D341Med (cell line): ENCODE measurements at places on chromosomes 2 and 18.

GRCh38 chr2:197261808-197262226 lies 48.8 kb downstream of the ANKRD44 start:
- no peak for DNase-seq

- no peak for DNase-seq
Observed at GRCh38 chr2:23713351-23713750, 213.6 kb downstream of the ATAD2B start.

GRCh38 chr2:226426292-226426736 lies 373.3 kb downstream of the IRS1 start:
- no peak for DNase-seq

GRCh38 chr2:163698857-163699256 lies 37.0 kb downstream of the FIGN start:
- DNase-seq, result no peak

DNA sequence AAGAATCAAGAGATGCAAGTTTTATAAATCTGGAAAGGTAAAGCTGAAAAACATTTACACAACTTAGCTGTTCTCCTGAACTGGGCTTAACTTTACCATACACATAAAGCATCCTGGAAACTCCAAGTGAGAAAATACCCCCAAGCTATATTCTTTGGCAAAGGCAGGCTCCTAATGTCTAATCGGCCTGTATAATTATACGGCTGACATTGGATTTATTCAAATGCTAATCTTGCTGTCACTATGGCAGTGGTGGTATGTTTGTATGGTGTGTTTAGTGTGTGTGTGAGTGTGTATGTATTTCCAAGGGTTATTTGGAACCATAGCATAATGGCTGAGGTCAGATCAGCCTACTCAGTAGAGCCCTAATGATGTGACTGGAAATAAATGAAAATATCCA lies 1031.8 kb upstream of the ZEB2 start:
- no peak for DNase-seq

- no peak for DNase-seq
Observed at GRCh38 chr2:6909431-6910385, 7.5 kb upstream of the RNF144A start.

DNA sequence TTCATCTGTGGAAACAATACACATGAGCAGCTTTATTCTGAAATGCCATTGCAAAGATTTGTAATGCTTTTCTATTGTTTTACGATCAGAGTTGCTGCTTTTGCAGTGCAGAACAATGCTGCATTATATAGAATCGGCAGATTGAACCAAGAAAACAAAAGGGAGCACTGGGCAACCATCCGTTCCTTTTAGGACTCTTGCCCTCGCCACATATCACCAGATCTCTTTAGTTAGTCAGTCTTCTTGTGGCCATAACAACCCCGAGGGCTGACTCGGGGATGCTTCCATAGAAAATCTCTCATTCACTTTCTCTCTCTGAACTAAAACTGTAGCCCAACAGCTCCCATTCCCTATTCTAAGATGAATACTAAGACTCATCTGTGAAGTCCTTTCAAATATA lies 340.4 kb downstream of the NRXN1 start:
- DNase-seq, result no peak

GRCh38 chr2:144320491-144320890 lies 199.4 kb downstream of the ZEB2 start:
- DNase-seq, result no peak

GRCh38 chr2:41735006-41735405 lies 312.8 kb upstream of the PKDCC start:
- no peak for DNase-seq

DNA sequence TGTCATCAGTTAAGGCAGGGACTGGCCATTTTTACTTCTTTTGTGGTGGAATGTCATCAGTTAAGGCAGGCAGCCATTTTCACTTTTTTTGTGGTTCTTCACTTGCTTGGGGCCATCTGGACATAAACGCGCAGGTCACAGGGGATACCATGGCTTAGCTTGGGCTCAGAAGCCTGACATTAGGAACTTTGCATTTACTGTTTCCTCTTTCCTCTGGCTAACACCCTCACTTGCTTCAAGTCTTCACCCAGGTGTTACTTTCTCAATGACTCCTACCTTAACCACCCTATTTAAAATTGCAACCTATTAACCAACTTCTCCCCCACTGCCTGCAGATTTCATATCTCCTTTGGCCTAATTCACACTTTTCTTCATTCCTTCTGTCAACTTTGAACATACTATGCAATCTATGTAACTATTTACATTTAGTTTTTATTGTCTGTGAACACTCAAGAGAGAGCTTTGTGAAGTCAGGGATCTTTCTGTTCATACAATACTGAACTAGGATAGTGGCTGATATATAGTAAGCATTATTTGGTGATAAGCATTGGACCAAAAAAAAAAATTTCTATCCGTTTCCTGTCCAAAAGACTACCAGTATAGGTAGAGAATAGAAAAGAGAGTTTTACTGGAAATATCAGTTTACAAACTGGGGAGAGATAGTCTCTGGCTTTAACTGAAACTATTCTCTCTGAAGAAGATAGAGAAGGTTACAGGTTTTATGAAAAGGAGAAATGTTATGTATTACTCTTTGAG lies 600.1 kb upstream of the ZNF804A start:
- no peak for DNase-seq

GRCh38 chr2:181790716-181791649 lies 100.5 kb upstream of the ITPRID2 start:
- no peak for DNase-seq

DNA sequence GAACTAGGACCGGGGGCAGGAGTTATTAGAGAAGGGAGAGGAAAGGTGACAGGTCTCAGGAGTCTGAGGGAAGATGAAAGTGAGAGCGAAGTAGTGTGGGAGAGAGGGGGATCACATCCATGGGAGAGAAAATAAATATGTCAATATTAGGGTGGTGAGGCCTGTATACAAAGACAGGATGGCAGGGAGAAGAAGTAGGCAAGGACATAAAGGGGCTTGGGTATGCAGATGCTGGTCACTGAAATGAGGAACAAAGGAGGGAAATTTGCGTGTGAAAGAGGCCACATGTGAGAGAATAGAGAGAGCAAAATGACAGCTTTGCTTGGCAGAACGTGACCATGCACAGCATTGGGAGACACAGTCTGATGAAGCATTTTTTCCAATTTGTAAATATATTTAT lies 13.6 kb downstream of the METAP1D start:
- DNase-seq, result no peak
